Urothelium cell line (cell line): ENCODE measurements at places on chromosomes 2 and 18.

DNA sequence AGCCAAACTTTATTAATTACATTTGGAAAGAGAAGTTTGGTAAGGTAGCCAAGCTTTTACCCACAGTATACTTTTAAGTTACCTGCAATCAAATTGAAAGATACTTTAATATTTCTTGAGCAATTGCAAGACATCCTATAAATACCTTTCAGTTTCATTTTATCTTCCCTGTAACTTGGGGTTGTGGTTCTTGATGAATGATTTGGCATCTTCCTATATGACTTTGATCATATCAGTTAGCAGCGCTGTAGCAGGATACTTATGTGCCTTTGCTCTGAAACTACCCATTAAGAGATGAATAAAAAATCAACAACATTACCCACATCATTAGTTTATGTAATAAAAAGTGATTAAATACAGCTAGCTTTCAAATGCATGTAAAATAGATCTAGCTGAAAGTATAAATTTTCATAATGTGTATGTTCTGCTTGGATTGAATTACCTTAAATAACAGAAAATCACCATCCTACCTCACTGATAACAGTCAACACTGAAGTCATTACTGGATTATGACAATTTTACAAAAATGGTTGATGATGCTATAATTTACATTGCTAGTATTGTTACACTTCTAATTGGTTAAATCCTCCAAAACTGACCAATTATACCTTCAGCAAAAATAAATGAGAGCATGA is 50.4 kb downstream of the MMADHC start:
- DNase-seq, result no peak

- DNase-seq, result peak; percentile 81
These were observed at the start of gene PLEKHM3 for GRCh38 chr2:208025037-208025813. TSS of gene PLEKHM3 (minus strand) at chr2:208025527. CDS start at chr2:208001639, 23,888 bp downstream.

DNA sequence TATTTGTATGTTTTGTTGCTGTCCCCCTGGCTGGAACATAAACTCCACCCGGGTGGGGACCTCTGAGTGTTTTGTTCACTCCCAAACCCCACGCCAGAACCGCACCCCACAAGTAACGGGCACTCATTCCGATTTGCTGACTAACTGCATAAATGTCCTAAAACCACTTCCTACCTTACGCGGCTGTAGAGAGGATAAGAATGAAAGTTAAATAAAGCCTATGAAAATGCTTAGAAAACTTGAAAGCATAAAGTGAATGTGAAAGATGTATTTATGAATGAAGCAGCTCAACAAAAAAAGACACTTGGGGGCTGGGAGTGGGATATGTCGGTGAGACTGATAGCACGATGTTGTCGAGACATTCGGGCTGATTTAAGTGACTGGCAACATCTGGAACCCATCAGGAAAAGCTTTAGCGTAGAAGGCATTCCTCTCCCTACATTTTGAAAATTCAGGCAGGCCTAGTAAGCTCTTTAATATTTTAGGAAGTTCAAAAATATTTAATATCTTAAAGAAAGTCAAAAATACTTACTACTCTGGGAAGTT is 206.7 kb downstream of the SH3RF3 start:
- DNase-seq, result peak; percentile 68

GRCh38 chr2:67251741-67252140 is 145.4 kb upstream of the ETAA1 start:
- DNase-seq, result no peak

DNA sequence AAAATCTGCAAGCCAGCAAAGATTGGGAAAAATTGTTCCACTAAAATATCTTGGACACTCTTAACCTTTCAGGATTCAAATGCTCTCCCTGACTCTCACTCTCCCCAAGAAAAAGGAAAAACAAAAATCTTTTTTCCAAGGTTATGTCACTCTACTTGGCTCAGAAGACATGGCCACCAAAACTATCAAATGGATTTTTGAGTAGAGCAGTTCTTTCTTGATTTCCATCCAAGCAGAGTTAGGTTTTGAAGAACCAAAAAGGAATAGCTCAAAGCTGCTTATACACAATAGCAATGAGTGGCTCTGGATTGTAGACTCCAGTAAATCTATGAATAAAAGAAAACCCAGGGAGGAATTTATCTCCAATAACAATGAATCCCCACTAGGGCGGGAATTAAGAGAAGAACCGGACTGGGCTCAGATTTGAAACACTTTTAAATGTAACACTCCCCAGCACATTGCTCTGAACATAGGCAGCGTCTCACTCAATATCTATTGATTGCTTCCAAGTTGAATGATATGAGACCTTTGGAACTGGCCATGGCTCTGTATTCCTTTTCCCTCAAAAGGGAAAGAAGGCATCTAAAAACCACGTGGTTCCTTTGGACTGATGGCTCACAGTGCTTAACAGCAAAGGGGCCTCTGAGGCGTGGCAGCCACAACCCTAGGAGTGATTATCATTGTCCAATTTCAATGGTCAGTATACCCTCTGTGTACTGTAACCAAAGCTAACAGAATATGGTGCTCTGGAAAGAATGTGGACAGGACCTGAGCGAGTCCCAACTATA is 68.3 kb downstream of the SPRED2 start:
- no peak for DNase-seq

DNA sequence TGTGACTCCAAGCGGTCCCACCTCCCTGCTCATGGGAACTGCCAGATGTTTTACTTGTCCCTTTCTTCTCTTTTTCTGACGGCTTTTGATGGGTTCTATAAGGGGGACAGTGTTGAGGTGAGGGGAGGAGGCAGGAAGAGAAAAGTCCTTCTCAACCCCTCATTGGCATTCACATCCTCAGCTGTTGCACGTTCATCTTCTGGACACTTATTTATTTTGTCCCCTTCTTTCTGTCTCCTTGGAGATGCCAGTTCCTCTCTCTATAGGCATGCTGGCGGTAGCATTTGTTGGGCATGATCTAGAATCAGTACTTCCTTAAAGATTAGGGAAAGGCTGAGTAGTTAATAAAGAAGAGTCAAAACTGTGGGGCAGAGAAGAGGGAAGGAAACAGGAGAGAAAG is 99.0 kb upstream of the KLHL14 start:
- no peak for DNase-seq

GRCh38 chr18:12659904-12660605 is 2.1 kb upstream of the SPIRE1 start:
- peak; percentile 89 for DNase-seq

DNA sequence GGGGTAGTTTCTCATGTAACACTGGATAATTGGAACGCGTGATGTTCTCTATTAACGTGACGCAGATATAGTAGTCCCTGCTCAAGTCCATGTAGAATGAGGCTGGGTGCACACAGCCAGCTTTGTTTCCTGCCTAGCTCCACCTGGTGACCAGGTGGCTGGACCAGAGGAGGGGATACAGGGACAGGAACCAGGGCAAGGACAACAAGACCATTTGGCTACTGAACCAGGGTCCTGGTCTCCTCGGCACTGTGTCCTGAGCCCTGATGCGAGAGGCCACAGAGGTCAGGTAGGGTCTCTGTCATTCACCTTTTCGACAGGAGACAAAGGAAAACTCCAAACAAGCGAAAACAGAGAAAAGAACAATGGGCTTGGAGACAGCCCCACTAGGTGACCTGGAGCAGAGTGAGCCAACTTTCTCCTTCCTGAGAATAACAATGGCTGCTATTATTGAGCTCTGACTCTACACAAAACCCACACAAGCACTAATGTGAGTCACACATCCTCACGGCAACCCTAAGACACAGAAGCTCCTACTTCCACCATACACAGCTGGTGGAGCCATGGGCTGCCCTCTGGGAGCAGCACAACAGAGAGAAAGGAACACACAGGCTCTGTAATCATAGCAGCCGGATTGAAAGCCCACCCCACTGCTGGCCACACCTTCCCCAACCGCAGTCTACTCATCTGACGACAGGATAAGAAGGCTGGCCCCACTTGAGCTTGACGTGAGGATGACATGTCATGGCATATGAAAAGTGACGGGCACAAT is 67.3 kb upstream of the TEX51 start:
- peak; percentile 77 for DNase-seq

DNA sequence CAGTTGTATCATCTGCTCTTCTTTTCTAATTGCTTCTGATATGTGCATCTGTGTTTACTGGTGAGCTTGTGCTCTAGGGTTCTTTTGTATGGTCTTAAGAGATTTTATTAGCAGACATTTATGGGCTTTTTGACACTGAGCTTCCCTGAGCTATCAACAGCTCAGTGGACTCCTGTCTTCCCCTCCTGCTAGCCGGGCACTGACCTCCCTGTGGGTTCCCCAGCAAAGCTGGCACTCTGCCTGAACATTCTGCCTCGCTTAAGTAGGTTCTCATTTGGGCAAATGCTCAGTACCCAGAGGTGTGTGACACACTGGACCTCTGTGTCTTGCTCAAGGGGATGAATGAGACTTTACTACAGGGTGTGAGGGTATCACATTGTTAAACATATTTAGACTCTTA is 15.8 kb downstream of the TRAF3IP1 start:
- DNase-seq, result no peak

DNA sequence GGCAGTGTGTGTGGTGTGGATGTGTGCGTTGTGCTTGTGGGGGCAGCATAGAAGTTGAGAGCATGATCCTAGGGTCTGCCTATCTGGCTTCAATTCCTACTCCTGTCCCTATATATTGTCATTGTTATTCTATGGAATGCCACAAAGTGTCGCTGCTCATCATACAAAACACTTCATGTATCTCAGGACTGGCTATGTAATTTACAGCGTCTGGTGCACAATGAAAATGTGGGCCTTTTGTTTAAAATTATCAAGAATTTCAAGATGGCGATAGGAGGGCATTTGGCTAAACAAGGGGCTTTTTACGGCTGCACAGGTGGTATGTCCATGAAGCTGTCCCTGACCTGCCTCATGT is 3.4 kb downstream of the SERPINB2 start:
- DNase-seq, result no peak

- no peak for DNase-seq
These were observed 133.3 kb downstream of the OSR1 start for GRCh38 chr2:19225126-19225525.

GRCh38 chr2:112001136-112001715 is 53.8 kb upstream of the TMEM87B start:
- no peak for DNase-seq

GRCh38 chr2:85978883-85979780 is 90.3 kb upstream of the ST3GAL5 start:
- DNase-seq, result no peak

DNA sequence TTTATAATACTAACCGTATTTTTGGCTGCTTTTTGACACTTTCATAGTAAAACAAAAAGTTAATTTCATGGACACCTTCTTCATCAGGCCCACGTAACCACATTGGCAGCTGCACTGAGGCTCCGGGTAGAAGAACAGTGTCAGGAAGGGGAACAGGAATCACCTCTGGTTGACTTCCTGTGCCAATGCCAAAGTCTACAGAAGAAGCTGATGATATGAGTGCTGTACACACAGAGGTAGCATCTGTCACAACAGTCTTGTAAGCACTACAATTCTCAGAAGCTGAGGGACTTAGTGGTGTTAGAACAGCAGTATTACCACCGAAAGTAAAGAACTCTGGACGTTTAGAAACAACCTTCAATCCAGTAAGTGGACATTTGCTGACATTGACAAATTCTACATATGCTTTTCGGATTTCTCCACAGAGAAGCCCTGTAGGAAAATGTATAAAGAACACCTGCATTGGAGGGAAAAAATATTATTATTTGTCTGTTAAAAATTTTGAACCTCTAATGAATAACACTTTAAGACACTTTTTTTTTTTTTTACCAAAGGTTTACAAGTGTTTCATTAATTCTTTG is 85.3 kb downstream of the TRAPPC8 start:
- DNase-seq, result no peak

DNA sequence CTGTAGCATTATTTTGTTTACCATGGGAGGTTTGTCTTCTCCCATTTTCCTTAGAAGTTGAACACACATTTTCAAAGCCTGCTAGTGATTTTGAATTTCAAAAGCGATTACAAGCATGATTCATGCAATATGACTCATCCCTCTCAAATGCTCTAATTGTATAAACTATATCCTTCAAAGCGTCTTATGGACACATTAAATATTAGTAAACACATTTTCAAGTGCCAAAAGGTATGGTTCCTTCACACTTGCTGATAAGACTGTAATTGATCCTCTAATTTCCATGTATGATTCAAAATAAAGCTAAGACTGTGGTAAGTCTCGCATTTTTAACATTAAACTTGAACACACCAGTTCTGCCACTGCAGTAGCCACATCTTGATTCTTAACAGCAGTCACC is 512.9 kb downstream of the LRRTM4 start:
- DNase-seq, result peak; percentile 12

- DNase-seq, result no peak
These were observed 27.8 kb upstream of the KCNF1 start for GRCh38 chr2:10883801-10884478.

GRCh38 chr2:767944-768343 is 90.7 kb upstream of the TMEM18 start:
- DNase-seq, result no peak

- DNase-seq, result no peak
These were observed 126.2 kb downstream of the EHBP1 start for GRCh38 chr2:62831729-62832128.

- DNase-seq, result no peak
These were observed 136.8 kb upstream of the ARL4C start for GRCh38 chr2:234633581-234634230.

- no peak for DNase-seq
These were observed 39.1 kb upstream of the IGFBP2 start for GRCh38 chr2:216594081-216594480.

- DNase-seq, result no peak
These were observed 359.2 kb downstream of the LRATD1 start for GRCh38 chr2:14991723-14992122.

DNA sequence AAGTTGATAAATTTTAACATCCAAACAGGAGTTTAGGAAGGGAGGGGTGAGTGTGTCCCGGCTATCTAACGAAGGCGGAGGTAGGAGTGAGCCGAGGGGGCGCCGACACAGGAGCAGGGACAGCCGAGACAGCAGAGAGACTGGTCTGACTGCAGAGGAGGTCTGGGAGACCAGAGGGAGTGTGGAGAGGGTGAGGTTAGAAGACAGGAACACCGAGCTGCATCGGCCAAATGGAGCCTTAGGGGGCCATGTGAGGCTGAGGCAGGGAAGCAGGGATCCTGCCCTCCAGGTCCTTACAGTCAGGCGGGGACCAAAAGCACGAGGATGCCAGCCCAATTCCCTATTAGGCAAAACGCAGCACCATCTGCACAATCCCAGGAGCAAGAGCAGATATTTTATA is 67.0 kb downstream of the SFXN5 start:
- no peak for DNase-seq

- DNase-seq, result no peak
These were observed 403.9 kb upstream of the CYRIA start for GRCh38 chr2:17069564-17069963.

GRCh38 chr18:54946149-54946581 is 13.1 kb downstream of the CCDC68 start:
- DNase-seq, result peak; percentile 6

GRCh38 chr2:125175415-125175814 is 1150.3 kb downstream of the CNTNAP5 start:
- DNase-seq, result no peak

DNA sequence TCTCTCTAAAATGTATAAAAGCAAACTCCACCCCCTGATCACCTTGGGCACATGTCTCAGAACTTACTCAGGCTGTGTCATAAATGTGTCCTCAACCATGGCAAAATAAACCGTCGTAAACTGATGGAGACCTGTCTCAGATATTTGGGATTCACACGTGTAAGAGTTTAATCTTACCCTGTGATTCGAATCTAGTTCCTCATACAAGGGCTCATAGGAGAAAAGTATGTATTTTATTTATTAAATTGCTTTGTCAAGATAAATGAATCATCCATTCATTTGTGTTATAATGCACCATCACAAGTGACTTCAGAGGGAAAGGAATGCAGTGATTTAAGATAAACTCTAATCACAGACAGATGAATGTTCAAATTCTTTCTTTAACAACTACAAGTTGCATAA is 712.5 kb upstream of the LRATD1 start:
- DNase-seq, result no peak

- DNase-seq, result no peak
These were observed 39.6 kb downstream of the HDHD2 start for GRCh38 chr18:47110492-47111274.
